ENCODE measurements at places on chromosomes 4 and X. TPM values are rescaled to one million over a fixed set of nuclear protein-coding genes. Genes with fewer than 3 reads are reported as not detected.

CTAG1B gene
- not detected for total RNA-seq

CT47B1 gene
- not detected for total RNA-seq

TMEM47 gene
- 117 TPM for total RNA-seq

AVPR2 gene
- total RNA-seq: 4.8 TPM

AMOT gene
- total RNA-seq: 3.9 TPM

DUSP21 gene
- total RNA-seq: not detected

KCTD8 gene
- 0.43 TPM for total RNA-seq

BBS12 gene
- total RNA-seq: not detected

TKTL1 gene
- total RNA-seq: not detected

XPNPEP2 gene
- 7.7 TPM for total RNA-seq

TENM3 gene
- total RNA-seq: 2.8 TPM

C4orf50 gene
- total RNA-seq: not detected

ENPEP gene
- 1.7 TPM for total RNA-seq

NUP62CL gene
- not detected for total RNA-seq

RXFP1 gene
- 0.75 TPM for total RNA-seq

MGAT4D gene
- not detected for total RNA-seq
